Naive thymus-derived CD8-positive, alpha-beta T cell (primary cell): ENCODE measurements at places on chromosomes 4 and X.

DNA sequence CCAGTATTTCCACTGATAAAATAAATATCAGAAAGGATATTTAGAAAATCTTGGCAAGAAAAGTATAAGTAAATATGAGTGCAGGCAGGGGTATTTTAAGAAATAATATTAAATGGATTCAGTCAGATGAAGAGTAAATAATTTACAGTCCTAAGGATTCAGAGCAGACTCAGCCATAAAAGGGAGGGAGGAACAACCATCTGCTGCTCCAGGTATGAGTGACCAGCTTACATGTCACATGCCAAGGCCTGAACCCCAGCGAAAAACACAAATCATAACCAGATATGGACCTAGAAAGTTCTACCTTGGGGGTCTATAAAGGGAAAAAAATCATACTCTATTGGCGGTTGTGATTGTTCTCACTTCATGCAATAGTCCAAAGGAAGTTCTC, 166.8 kb downstream of the COL4A6 start:
- peaks cover 9% of the 10 kb centered on the region for H3K27me3 ChIP-seq
- no peaks in the 10 kb centered on the region for H3K4me1 ChIP-seq
- no peak overlapping the region for H3K27ac ChIP-seq
- no peak for DNase-seq
- no peak overlapping the region for H3K4me3 ChIP-seq

DNA sequence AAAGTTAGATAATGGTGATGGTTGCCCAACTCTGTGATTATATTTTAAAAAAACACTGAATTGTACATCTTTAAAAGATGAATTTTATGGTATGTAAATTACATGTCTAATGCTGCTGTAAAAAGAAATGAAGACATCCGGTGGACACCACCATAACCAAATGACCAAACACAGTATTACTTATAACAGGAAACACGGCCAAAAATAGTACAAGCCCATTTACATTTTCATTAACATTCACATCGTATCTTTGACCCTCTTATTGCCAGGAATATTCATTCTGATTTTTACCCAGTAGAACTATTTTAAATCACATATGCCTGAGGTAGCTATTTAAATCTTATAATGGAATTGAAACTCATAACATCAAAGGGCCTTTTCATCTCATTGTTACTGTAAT, 143.2 kb downstream of the CFAP47 start:
- no peaks in the 10 kb centered on the region for H3K27me3 ChIP-seq
- no peak overlapping the region for H3K27ac ChIP-seq
- no peaks in the 10 kb centered on the region for H3K4me1 ChIP-seq
- H3K36me3 ChIP-seq = no peaks in the 10 kb centered on the region
- no peak for DNase-seq

- H3K27ac ChIP-seq = peak overlapping the region; percentile 20
- H3K36me3 ChIP-seq = no peaks in the 10 kb centered on the region
- H3K27me3 ChIP-seq = no peaks in the 10 kb centered on the region
These were observed 16.7 kb downstream of the NR3C2 start for GRCh38 chr4:148425327-148426110.

GRCh38 chr4:146063143-146063542, 112.4 kb upstream of the LSM6 start:
- no peaks in the 10 kb centered on the region for H3K36me3 ChIP-seq
- H3K4me1 ChIP-seq = no peaks in the 10 kb centered on the region
- no peak for DNase-seq

- H3K27ac ChIP-seq = no peak overlapping the region
- H3K4me1 ChIP-seq = no peaks in the 10 kb centered on the region
- no peaks in the 10 kb centered on the region for H3K36me3 ChIP-seq
- peaks cover 6% of the 10 kb centered on the region for H3K27me3 ChIP-seq
- no peak overlapping the region for H3K4me3 ChIP-seq
These were observed 119.7 kb upstream of the NWD2 start for GRCh38 chr4:37124800-37125199.

GRCh38 chrX:10507181-10507580, 113.2 kb downstream of the MID1 start:
- no peak for DNase-seq
- H3K27me3 ChIP-seq = no peaks in the 10 kb centered on the region
- no peaks in the 10 kb centered on the region for H3K4me1 ChIP-seq
- no peak overlapping the region for H3K27ac ChIP-seq
- no peaks in the 10 kb centered on the region for H3K36me3 ChIP-seq

GRCh38 chr4:148353571-148353970, 88.6 kb downstream of the NR3C2 start:
- peaks cover 3% of the 10 kb centered on the region for H3K36me3 ChIP-seq
- no peak overlapping the region for H3K4me3 ChIP-seq
- H3K27me3 ChIP-seq = no peaks in the 10 kb centered on the region
- no peak for DNase-seq
- peaks cover 50% of the 10 kb centered on the region for H3K4me1 ChIP-seq

GRCh38 chrX:39299615-39300014, 498.4 kb downstream of the MID1IP1 start:
- DNase-seq = no peak
- no peak overlapping the region for H3K27ac ChIP-seq
- H3K27me3 ChIP-seq = no peaks in the 10 kb centered on the region
- peaks cover 6% of the 10 kb centered on the region for H3K4me1 ChIP-seq
- H3K36me3 ChIP-seq = peaks cover 5% of the 10 kb centered on the region

DNA sequence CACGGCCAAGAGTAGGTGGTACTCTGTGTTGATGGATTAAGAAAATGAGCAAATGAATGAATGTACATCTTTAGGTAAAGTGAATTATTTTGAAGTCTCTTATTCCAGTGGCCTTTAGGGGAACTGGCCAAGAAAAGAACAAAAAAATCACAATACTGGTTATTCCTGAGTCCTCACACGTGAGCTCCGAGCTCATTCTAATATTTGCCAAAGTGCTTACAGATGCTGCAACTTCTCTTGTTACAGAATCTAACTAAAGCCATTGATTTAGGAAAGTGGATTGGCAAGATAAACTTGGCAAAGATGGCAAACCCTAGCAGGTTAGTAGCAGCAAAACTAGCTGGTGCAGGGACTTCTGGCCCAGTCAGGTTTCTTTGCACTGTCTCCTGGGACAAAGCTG, 37.6 kb downstream of the IDS start:
- H3K27ac ChIP-seq = peak overlapping the region; percentile 45
- H3K27me3 ChIP-seq = peaks cover 16% of the 10 kb centered on the region
- H3K4me3 ChIP-seq = no peak overlapping the region
- peaks cover 2% of the 10 kb centered on the region for H3K4me1 ChIP-seq
- no peak for DNase-seq
- H3K36me3 ChIP-seq = no peaks in the 10 kb centered on the region

DNA sequence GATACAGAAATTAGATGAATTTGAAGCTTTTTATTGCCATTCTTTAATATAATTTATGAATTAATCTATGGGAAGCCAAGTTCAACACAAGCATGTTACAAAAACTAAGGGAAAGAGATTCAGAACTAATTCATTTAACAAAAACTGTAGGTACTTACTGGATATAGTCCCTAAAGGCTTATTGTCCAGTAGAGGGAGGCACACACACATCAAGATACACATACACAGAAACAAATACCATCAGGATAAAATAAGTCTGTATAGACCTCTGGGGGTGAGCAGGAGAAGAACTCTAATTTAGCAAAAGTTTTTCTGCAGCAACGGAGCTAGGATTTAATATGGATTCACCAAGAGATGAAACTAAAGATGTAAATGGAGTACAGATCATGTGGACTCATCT, 83.0 kb upstream of the IL13RA1 start:
- no peaks in the 10 kb centered on the region for H3K4me1 ChIP-seq
- H3K27me3 ChIP-seq = no peaks in the 10 kb centered on the region
- peaks cover 63% of the 10 kb centered on the region for H3K36me3 ChIP-seq
- no peak overlapping the region for H3K4me3 ChIP-seq
- no peak for DNase-seq

GRCh38 chrX:78659955-78660354, 827 bp upstream of the RTL3 start:
- no peaks in the 10 kb centered on the region for H3K27me3 ChIP-seq
- H3K4me3 ChIP-seq = no peak overlapping the region
- no peak overlapping the region for H3K27ac ChIP-seq
- peaks cover 19% of the 10 kb centered on the region for H3K4me1 ChIP-seq
- H3K36me3 ChIP-seq = no peaks in the 10 kb centered on the region

DNA sequence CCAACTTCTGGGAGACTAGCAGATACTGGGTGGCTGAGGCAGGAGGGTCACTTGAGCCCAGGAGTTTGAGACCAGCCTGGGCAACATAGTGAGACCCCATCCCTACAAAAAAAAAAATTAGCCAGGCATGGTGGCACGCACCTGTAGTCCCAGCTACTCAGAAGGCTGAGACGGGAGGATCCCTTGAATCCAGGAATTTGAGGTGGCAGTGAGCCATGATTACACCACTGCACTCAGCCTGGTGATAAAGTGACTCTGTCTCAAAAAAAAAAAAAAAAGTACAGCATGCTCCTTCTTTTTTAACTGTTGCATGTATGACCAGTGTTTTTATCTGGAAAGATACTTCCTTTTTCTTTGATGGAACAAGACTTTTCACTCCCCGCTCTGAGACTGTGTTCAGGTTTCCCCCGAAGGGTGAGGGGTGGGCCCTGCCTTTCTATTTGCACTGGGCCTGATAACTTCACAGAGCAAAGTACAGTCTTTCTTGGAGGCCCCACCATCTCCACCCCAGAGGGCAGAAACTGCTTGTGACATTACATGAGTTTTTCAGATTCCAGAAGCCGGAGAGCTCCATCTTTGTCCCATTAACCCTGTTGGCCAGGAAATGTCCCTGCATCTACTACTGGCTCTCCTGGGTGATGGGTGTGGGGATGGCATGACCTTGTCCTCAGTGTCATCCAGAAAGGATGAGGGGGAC, 35.2 kb downstream of the NYX start:
- no peaks in the 10 kb centered on the region for H3K4me1 ChIP-seq
- DNase-seq = no peak
- H3K4me3 ChIP-seq = no peak overlapping the region
- H3K27me3 ChIP-seq = no peaks in the 10 kb centered on the region
- H3K36me3 ChIP-seq = no peaks in the 10 kb centered on the region

DNA sequence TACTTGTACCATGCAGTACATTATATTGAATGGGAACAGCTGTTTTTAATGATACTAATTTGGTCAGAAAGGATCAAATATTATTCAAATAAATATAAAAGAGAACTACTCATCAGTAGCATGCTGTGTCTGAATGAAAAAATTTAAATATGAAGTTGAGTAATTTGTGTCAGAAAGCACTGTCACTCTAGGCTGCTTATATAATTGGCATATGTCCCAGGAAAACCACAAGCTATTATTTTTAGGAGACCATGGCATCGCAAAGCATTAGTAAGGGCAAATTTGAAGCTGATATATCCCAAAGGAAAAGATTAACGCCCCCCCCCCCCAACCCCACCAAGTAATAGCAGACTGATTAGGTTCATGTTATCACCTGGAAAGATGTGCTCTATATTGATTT, 388.5 kb upstream of the SPANXN4 start:
- H3K27ac ChIP-seq = no peak overlapping the region
- H3K27me3 ChIP-seq = no peaks in the 10 kb centered on the region
- no peak for DNase-seq
- H3K36me3 ChIP-seq = no peaks in the 10 kb centered on the region
- H3K4me3 ChIP-seq = no peak overlapping the region
- no peaks in the 10 kb centered on the region for H3K4me1 ChIP-seq

GRCh38 chr4:118113220-118113619, 78.9 kb downstream of the NDST3 start:
- no peaks in the 10 kb centered on the region for H3K27me3 ChIP-seq
- H3K4me3 ChIP-seq = no peak overlapping the region
- H3K27ac ChIP-seq = no peak overlapping the region
- DNase-seq = no peak
